Stromal cell of bone marrow (primary cell): ENCODE measurements at places on chromosomes 7 and 10.

- no peak for DNase-seq
Measured at GRCh38 chr10:48431871-48432270, 125.4 kb downstream of the MAPK8 start.

GRCh38 chr10:6504296-6504695 is 75.8 kb downstream of the PRKCQ start:
- DNase-seq: no peak

GRCh38 chr7:38978491-38978890 is 782 bp downstream of the POU6F2 start:
- DNase-seq: no peak

- no peak for DNase-seq
Measured at GRCh38 chr10:124722798-124723783, 21.1 kb downstream of the FAM53B start.

DNA sequence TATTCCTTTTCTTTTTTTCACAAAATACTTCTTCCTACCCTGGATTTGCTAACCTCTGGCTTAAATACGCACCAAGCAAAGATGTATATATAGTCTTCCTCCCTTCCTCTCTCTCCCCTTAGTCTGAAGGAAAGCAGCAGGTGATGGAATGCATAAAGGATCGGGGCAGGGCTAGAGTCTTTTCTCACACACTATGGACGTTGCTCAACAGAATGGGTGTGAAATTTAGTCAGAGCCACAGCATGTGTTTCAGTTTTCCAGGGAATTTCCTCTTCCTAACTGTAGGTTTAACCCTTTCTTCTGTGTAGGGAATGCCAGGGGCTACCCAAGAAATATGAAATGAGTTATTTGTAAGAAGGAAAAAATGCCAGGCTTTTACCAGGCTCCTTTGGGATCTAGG is 71.4 kb upstream of the NFKB2 start:
- DNase-seq: no peak

DNA sequence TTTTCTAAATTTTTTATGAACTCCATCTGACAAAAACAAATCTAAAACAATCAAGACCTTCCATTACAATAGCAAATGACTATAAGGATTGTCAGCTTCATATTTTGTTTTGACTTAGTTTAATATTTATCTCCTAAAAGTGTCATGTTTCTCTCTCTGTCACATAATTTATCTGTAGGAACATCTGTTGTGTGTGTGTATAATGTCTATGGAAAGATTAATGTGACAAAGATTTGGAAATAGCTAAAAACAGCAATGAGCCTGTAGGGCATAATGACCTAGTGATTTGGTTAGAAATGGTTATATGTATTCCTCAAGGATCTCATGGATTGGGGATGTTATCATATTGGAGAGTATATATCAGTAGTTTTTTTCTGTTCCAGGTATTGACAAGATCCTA is 69.6 kb upstream of the MDFIC start:
- no peak for DNase-seq

DNA sequence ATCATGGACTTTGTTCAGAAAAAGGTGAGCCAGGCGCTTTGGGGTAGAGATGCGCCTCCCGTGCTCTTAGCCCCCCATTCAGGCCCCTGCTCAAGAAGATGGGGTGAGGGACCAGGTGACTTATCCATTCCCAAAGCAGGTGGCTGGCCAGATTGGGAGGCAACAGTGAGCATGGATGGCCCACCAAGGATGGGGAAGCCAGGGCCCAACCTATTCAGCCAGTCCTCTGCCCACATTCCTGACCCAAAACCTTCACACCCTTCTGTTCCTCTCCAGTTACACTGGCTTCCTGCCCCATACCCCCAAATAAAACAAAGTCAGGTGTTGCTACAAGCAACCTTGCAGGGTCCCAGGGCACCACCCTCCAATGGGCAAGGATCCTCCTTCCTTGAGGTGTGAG is 44.4 kb downstream of the TSPAN15 start:
- DNase-seq: no peak

DNA sequence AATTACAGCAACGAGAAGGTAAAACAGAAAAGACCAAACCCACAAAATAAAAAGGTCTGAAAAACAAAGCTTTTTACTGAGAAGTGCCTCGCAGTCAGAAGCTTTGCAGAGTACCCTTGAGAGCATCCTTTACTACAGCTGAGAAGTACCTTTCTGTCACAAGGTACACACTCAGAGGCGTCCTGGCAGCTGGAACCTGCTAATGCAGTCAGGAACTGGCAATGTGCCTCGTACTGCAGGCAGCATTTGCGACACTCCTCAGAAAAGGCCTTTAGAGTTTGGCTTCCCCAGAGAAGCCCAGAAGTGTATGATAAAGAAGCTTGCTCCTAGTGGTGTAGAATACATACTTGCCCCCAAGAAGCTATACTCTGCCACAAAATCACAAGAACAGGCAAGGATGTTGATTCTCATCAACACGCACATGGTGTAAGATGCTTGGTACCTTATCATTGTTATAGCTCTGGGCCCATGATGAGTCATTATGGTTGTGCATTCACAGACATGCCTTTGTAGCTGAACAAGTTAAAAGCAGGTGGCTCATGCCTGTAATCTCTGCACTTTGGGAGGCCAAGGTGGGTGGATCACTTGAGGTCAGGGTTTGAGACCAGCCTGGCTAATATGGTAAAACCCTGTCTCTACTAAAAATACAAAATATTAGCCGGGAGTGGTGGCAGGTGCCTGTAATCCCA is 2.0 kb upstream of the GTPBP4 start:
- no peak for DNase-seq

DNA sequence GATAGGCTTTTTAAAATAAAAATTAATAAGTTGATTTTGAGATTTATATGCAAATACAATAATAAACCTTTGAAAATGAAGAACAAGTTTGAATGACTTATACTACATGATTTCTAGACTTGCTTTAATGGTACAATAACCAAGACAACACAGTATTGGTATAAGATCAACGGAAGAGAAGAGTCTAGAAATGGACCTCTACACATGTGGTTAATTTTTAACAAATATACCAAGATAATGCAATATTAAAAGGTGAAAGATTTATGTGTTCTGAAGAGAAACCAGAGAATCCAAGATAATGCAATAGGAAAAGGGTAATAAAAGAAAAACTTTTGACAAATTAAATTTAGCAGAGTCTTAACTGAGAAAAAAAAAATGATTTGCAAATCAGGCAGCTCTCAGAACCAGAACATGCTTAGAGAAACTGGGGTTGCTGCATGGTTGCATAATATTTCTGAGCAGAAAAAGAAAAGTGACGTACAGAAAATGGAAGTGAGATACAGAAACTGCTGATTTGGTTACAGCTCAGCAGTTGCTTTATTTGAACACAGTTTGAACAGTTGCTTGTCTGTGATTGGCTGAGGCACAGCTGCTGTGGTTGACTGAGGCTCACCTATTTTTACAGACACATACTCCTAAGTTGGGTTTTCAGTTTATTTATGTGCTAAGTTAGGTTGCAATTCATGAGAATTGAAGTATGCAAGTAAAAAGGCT is 365.9 kb downstream of the CRPPA start:
- DNase-seq: no peak

- peak; percentile 51 for DNase-seq
Measured at GRCh38 chr7:141551094-141551781, at the start of gene AGK. Gene AGK (plus strand): TSS chr7:141551410. CDS start chr7:141555467, 4,057 bp downstream.

GRCh38 chr10:113960617-113961181 is 83.0 kb upstream of the ADRB1 start:
- no peak for DNase-seq

- DNase-seq: no peak
Measured at GRCh38 chr7:151110941-151111645, 24.8 kb downstream of the AGAP3 start.

- no peak for DNase-seq
Measured at GRCh38 chr10:15369256-15370211, 1.6 kb downstream of the FAM171A1 start.

GRCh38 chr7:81393018-81393417 is 376.8 kb downstream of the HGF start:
- no peak for DNase-seq

- no peak for DNase-seq
Measured at GRCh38 chr7:117279203-117279602, 43.7 kb downstream of the WNT2 start.

DNA sequence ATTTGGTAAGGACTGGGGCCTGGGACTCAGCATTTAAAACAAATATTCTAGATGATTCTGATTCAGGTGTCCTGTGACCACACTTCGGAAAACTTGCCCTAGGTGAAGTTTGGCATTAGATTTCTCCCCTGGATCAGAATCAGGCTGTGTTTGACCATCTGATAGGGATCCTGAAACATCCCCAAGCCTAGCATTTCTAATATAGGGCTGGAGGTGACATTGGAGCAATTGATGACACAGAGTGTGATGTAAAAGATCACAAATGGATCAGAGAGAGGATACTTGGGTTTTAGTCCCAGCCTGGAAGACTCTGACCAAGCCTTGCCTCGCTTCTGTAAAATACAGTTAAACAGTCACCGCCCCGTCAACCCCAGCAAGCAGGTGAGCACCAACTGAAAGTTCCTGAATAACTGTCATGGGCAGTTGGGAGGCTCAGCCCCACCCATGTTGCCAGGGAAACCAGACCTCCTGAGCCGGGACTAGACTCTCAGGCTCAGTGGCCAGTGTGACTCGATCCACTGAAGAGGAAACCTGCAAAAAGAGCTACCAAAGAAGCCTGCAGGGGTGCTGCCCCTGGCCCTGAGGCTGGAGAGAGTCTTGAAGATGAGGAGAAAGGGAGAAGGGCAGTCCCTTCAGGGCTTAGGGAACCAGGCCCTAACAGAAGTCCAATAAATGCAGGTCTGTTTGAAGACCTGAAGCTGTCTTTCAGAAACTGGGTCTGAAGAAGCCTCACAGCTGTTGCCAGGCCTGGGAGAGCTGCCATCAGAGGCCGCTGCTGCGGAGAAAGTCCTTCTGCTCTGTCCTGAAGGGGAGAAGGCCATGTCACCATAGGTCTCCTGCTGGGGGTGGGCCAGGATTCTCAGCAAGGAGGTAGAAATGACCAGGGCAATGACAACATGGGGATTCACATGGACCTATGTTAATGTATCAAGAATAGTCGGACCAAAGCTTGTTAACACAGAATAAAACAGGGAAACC is 126.1 kb upstream of the KCNMA1 start:
- no peak for DNase-seq

- no peak for DNase-seq
Measured at GRCh38 chr10:59016043-59016442, 160.4 kb upstream of the PHYHIPL start.

DNA sequence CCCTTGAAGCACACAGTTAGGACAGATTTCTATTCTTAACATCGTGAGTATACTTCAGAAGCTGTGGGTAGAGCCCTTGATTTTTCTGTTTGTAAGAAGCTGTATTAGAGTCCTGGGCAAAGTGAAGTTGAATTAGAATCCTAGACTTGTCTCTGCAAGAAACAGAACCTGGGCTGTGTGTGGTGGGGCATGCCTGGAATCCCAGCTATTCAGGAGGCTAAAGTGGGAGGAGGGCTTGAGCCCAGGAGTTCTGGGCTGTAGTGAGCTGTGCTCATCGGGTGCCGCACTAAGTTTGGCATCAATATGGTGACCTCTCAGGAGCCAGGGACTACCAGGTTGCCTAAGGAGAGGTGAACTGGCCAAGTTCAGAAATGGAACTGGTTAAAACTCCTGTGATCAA is 183.4 kb downstream of the GNAI1 start:
- DNase-seq: no peak

DNA sequence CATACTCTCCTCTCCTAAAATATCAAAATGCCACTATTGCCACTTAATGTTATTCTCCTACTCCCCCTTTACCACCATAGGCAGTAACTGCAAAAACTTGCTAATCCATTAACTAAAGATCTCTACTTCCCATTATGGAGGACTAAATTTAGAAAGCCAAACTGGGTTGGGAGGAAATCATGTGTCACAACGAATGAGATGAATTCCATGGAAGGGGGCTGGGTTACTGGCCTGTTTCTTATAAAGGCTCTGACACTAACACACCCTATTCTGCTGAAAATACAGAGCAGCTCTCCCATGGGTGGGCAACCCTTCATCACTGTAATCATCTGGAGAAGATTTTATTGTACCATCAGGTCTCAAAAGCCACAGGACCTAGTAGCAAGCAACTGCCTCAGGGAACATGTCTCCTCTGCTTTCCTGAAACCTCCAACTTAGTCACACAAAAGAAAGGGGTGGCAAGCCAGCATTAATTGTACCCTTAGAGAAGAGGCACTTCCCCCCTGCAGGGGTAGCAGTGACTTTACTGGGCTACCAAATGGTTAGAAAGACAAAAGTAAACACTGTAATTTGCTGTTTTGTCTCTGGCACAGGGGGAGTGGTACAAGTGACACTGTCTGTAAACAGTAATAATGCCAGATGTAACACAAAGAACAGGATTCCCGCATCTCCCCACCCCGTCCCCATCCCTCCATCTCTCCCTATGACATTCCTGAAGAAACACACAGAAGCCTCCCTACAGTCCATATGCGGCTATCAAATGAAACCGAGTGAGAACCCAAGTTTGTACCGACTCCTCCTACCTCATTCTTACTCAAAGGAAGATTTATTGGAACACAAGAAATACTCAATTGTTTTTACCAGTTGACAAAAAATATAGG is 81.6 kb downstream of the ARMH3 start:
- peak; percentile 25 for DNase-seq

DNA sequence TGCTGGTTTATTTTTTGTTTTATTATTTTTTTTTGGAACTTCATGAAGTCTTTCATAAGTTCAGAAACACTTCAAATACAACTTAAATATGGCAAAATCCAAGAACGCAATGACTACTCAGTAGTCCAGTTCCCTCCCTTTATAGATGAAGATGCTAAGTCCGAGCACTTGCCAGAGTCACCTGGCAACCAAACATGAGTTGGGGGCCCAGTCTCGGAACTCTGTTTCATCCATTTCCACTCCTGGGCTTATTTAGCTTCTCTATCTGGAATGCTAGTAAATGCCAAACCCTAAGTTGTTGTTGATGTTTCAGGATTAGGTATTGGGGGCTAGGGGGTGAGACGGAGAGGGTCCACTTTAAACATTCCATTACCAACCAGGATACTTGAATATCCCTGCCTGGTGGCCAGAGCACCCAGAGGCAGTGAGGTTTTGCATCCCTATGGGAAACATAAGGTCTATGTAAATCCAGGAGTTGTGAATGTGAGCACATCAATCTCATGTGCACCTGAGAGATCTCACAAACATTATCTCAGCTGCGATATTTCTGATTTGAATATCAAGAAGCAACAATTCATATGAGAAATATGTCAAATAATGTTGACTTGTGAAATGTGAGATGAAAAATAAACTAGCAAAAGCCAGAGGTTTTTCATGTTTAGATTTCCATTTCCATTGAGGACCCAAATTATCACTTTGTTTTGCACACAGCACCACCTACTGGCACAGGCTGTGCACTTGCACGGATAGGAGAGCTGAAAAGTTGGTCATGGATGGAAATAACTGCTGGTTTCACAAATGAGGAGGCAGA is 129.3 kb downstream of the PKD1L1 start:
- peak; percentile 67 for DNase-seq

DNA sequence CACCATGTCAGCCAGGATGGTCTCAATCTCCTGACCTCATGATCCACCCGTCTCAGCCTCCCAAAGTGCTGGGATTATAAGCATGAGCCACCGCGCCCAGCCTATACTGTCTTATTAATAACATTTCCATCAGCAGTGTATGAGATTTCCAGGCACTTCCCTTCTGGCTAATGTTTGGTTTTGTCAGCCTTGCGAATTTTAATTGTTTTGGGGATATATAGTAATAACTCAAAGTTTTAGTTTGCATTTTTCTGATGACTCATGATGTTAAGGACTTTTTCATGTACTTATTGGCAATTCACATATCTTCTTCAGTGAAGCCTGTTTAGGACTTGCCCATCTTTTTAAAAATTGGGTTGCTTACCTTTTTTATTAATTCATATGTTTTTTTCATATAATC is 76.0 kb downstream of the TMEM270 start:
- DNase-seq: no peak
